ENCODE measurements at places on chromosomes 12 and 14. TPM values are rescaled to one million over a fixed set of nuclear protein-coding genes. Genes with fewer than 3 reads are reported as not detected.

Gene C12orf60
- polyA plus RNA-seq: 0.49 TPM

Gene GPRC5D
- polyA plus RNA-seq: 0.15 TPM

Gene B4GALNT3
- polyA plus RNA-seq: 2.1 TPM

Gene DAO
- polyA plus RNA-seq: not detected

Gene PHETA1
- polyA plus RNA-seq: 14.6 TPM

Gene IGF1
- polyA plus RNA-seq: 11.0 TPM

Gene SRRM4
- under 0.01 TPM for polyA plus RNA-seq

Gene CLEC2A
- polyA plus RNA-seq: not detected

Gene CCDC63
- not detected for polyA plus RNA-seq

Gene LIN7A
- polyA plus RNA-seq: 1.0 TPM

Gene PSMB5
- polyA plus RNA-seq: 78.0 TPM

Gene SAMD4A
- polyA plus RNA-seq: 11.9 TPM

Gene HCAR1
- 6.3 TPM for polyA plus RNA-seq

Gene IFNG-AS1
- polyA plus RNA-seq: not detected
